Stimulated activated CD8-positive, alpha-beta memory T cell treated with anti-CD3 and anti-CD28 coated beads, Interleukin-7, amount 100 ng/mL, for 48 hours (primary cell): ENCODE measurements at places on chromosomes 16 and 17.

- no peak for DNase-seq
Measured at GRCh38 chr17:28343491-28343932, 8.0 kb downstream of the TNFAIP1 start.

- no peak for DNase-seq
Measured at GRCh38 chr16:5175266-5175665, 77.7 kb upstream of the EEF2KMT start.

GRCh38 chr16:85227084-85227945, 115.0 kb upstream of the CIBAR2 start:
- DNase-seq, result no peak

DNA sequence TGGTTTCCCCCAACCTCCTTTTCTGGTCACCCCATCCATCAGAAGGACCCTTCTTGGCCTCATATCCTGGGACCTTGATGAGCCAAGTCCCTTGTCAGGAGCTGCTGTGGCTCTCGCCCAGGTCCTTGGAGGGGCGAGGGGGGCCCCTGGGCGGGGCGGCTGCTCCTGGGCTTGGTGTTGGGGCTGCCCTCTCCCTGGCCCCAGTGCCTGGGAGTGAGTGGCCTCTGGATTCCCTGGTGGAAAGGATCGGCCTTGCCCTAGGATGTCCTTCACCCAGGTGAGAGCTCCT, 6.2 kb upstream of the NOTUM start:
- no peak for DNase-seq

DNA sequence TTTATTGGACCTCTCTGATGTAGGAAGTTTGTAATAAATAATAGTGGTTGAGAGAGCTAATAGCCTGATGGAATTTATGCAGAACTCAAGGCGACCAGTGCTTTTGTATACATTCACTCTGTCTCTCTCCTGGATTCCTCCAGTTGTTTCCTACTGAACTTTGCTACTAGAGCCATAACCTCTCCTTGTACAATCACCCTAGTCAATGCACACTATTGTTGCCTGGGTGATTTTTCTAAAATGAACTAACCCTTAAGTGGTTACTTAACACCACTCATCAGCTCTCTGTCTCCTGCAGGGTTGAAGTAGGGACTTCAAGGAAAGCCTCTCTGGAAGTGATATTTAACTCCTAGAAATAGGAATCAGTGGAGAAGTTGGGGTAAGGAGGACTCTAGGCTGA, 9.7 kb downstream of the PHKB start:
- no peak for DNase-seq

GRCh38 chr17:40580140-40580539, 14.9 kb upstream of the CCR7 start:
- DNase-seq, result no peak

DNA sequence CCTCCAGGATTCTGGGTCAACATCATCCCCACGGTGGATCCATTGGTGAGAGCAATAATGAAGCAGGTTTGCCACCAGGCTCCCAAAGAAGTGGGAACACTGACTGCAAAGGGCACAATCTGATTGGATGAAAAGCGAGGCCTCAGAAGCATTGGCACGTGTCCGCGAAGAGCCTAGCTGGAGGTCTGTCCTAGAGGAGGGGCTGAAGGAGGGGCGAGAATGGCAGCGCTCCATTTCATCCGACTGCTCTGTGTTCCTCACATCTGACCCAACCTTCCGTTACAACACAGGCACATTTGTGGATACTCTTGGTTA, 79.9 kb downstream of the MRC2 start:
- DNase-seq, result no peak

DNA sequence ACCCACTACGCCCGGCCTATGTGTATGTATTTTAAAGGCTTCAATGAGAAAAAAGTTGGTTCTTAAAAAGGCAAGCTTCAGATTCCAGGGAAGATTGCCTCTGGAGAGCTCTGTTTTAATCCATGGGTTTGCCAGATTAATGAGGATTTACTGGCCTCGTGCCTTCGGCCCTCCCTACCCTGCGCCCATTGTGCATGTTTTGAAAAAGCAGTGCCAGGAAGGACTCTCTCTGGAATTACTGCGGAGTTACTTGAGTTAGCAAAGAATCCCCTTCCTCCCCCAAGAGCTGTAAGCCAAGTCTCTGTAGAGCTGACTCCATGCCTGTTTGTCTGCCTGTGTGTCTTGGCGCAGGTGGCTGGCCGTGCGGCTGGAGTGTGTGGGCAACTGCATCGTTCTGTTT, 98.9 kb downstream of the ABCC6 start:
- DNase-seq, result no peak

DNA sequence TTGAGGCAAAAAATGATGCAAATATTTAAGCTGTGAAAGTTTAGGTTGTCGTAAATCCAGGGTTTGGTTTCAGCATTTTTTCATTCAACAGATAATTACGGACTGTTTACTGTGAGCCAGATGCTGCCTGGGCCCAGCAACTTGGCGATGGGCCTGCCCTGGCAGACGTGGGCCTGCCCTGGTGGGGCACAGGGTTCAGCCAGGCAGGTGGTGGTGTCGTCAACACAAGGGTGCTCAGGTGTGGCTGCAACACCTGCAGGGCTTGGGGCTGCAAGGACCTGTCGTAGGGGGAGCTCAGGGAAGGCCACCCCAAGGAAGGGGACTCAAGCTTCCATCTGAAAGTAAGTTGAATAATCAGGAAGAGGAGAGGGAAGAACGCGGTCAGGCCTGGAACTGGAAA, 15.1 kb downstream of the ZC3H18 start:
- DNase-seq, result no peak

DNA sequence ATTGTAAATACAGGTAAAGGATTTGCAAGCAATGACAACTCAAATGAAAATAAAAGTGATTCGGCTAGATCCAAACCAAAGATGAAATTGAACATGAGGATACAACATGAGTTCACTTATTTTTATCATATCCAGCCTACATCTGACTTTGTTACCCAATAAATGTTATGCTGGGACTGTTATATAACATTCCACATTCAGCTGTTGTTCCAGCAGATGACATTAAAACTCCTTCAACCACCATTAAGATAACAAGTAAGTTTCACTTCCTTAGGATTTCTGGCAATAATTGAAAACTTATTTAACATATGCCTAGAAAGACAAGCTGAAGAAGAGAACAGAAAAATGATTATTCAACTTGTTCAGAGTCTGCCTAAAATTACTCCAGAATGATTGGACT, 729.4 kb downstream of the CDH11 start:
- no peak for DNase-seq

DNA sequence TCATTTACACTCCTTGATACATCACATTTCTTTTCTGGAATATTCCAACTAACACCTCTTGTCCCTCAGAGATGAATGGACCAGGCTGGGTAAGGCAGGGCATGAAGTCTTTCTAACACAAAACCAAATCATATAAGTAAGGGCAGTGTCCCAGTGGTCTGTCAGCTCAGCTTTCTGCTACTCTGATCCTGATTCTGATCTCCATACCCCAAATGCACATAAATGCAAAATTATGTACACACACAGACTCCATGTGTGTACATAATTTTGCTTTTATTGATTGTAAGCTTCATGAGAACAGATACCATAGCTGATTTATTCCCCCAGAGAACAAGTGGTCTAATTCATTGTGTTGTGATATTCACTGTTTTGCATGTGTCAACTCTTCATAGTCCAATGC, 47.9 kb downstream of the NOG start:
- no peak for DNase-seq

DNA sequence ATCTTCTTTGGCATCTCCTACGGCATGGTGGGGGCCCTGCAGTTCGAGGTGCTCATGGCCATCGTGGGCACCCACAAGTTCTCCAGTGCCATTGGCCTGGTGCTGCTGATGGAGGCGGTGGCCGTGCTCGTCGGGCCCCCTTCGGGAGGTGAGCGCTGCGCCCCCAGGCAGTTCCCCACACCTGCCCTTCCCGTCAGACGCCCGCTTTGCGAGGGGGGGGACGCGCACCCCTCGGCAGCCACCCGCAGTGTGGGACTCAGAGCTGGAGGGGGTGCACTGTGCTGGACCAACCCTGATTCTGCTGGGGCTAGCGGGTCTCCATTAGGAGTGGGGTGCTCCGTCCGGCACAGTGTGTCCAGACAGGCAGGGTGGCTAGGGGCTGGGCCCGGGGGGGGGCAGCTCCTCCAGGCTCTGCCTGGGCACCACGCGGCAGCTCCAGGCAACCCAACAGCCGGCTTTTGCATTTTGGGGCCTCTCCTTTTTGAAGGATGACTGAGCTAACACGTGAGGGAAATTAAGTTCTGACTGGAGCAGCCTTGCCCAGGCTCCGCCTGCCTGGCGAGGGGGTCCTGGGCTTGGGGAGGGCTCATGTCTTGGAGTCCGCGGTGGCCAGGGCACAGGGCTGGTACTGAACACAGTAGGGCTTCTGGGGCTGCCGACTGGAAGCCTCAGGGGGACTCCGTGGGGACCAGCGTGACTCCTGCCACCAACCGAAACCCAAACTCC, 9.1 kb downstream of the SLC16A3 start:
- DNase-seq, result no peak

DNA sequence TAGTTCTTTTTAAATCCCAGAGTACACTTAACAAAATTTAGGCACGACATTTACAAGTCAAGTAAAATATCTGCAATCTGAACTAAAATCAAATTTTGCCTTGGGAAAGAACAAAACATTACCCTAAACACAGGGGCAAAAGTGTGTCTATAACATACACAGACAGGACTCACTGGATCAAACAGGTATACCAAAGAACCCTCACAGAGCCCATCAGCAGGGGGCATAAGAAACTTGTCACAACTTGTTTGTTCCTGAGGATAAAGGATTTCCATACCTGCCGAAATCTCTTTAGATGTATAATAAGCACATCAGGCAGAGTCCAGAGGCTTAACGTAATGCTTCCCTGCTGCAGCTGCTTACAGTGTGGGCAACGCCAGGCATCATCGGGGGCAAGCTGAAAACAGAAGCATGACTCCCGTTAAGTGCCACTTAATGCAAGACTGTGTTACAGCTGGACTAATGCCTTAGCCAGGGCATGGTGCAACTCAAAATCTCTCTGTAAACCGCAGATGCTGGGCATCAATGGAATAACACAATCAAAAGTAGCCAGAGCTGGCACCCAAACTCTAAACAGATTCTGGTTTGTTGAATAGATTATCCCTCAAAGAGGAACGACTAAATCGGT, 67.0 kb downstream of the USP31 start:
- no peak for DNase-seq

DNA sequence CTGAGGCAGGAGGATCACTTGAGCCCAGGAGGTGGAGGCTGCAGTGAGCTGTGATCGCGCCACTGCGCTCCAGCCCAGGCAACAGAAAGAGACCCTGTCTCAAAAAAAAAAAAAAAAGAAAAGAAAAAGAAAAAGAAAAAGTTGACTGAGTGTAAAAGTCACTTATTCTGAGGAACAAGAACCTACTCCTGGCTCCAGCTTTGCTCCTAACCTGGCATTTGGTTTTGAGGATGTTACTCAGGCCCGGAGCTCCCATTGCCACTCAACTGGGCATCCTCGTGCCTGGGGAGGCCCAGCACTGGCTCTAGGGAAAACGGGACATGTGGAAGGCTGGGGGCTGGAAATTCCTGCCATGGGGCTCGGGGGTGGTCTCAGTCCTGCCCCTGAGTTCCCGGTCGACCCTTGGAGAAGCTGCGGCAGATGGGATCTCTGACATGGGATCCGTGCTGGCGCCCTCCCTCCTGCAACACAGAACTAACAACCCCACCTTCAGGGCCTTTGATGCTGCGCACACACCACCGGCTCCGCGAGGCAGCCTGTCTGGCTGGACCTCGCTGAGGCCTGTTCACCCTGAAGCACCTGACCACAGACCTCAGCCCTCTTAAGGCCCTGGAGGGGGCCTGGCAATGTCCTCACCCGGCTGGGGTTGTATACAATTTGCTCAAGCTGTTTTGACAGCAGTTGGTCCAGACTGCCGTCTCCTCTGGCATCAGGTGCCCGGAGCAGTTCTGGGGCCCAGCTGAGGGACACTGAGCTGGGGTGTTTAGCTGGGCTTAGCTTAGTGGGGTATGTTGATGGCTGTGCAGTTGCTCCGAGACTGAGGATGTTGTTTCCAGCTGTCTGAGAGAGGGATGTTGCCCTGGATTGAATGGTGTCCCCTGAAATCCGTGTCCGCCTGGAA, 12.3 kb downstream of the CD7 start:
- no peak for DNase-seq

- no peak for DNase-seq
Measured at GRCh38 chr16:8611886-8612600, 9.5 kb upstream of the METTL22 start.

DNA sequence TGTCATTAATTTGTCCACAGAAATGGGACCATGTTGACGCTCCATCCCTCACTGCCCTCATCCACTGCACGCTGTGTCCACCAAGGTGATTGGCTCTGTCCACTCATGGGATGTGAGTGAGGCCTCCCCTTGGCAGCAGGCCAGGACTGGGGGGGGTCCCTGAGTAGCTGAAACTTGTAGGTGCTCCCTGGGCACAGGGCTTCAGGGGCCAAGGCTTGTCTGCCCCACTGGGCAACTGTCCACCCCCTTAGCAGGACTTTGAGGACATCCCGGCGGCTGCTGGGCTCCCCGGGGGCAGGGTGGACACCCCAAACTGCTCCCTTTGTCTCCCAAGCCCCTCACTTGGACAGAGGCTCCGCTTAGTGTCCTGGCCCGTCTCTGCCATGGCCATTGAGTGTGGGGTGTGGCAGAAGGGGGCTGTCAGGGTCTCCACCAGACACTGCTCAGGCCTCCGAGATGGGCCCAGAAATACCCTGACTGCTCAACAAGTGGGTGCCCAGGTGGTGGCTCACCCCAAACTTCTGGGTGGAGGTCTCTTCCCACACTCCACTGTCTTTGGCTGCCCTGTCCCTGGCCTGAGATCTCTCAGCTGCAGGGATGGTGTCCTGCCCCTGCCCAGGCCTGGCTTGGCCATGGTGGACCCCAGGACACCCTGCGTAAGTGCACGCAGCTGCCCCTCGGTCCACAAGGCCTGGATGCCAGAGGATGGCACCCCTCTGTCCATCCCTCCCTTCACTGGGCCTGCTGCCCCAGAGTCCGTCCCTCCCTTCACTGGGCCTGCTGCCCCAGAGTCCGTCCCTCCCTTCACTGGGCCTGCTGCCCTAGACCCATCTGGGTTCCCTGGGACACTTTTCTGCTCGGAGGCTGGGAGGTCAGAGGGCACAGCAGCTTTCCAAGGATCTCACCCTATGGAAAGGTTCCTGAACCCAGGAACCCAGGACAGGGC, 2.9 kb upstream of the RAB40C start:
- DNase-seq, result no peak

DNA sequence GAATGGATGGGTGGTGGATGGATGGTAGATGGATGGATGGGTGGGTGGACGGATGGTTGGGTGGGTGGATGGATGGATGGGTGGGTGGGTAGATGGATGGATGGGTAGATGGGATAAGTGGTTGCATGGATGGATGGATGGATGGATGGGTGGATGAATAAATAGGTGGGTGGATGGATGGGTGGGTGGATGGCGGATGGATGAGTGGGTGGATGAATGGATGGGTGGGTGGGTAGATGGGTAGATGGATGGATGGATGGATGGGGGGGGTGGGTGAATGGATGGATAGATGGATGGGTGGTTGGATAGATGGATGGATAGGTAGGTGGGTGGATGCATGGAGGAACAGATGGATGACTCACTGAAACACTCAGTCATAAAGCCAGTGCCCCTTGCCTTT, 51.0 kb upstream of the FASN start:
- no peak for DNase-seq
